ENCODE measurements at places on chromosomes 4 and X. TPM values are rescaled to one million over a fixed set of nuclear protein-coding genes. Genes with fewer than 3 reads are reported as not detected.

EBP gene
- 95.9 TPM for total RNA-seq

XAGE1A gene
- not detected for total RNA-seq

LONRF3 gene
- 1.5 TPM for total RNA-seq

CASK gene
- 123 TPM for total RNA-seq

SLITRK4 gene
- total RNA-seq, result 0.71 TPM

CAPN6 gene
- 7.8 TPM for total RNA-seq

LARP1B gene
- 15.4 TPM for total RNA-seq

GPR119 gene
- total RNA-seq, result 21.9 TPM

- no peaks in the 10 kb centered on the region for H3K27me3 ChIP-seq
- peaks cover 18% of the 10 kb centered on the region for H3K36me3 ChIP-seq
- DNase-seq, result no peak
- no peak overlapping the region for H3K4me3 ChIP-seq
- H3K27ac ChIP-seq, result no peak overlapping the region
Observed at GRCh38 chr4:52641854-52642563, 17.1 kb downstream of the USP46 start.

DNA sequence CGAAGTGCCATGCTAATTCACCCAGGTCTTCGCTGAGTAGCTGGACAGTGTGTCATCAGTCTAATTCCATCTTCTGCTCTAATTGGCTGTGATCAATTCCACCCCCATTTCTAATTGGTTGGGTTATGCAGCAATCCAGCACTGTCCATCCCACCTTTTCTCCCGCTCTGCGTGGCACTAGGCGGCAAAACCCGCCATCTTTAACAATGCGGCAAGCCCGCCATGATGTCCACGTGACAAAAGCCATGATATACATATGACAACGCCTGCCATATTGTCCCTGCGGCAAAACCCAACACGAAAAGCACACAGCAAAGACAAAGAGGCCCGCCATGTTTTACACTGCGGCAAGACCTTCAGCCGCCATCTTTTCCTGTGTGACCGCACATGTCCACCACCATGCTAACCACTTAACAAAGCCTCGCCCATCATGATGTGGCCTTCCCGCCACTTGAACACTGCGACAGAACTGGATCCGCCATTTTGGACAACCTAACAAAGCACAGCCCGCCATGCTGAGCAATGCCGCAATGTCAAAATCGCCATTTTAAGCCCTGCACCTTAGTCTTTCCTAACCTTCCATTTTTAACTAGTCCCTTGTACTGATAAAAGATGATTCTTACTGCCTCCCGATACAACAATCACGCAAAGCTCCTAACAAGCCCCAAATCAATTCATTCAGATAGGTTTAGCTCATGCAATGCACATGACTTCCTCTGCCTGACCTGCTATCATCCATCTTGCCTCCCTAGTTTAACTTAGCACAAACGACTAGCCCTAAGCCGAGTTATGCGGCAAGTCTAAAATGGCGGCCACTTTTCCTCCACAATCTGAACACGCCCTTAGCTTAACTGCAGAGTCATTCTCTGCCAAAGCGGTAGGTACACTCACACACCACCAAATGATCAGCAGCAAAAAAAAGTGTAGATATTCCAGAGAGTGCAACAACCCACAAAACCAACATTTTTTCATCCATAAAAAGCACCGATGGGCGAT lies 288.3 kb downstream of the CHIC1 start:
- no peaks in the 10 kb centered on the region for H3K4me1 ChIP-seq
- no peaks in the 10 kb centered on the region for H3K36me3 ChIP-seq
- no peak for DNase-seq
- peaks cover 5% of the 10 kb centered on the region for H3K27me3 ChIP-seq
- H3K4me3 ChIP-seq, result no peak overlapping the region

DNA sequence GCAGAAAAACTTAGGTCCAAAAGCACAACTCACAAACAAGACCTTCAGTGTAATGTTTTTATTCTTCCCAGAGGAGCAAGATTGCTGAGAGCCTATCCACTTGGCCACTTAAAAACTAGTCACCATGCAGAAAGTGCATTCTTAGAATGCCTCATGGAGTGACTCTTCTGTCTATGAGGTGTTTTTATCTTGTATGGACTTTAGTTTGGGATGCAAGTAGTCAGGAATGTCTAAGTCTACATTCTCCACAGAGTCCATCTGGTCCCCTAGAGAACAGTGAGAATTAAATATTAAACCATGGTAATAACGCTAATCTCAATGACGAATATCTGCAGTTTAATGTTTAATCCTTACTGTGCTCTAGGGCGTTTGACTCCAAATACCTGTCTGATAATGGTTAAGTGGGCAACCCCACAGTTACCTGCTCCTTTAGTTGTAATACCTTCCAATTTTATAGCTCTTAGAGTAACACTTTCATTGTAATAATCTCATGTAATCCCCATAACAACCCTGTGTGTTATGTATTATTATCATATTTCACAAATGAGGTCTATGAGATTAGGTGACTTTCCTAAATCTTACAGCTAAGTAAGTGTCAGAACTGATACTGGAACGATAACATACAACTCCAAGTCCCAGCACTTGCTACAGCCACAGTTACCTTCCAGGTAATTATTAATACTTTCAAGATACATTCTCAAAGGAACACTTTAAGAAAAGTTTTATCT lies 235.6 kb upstream of the JADE1 start:
- no peak for DNase-seq
- H3K4me1 ChIP-seq, result peaks cover 38% of the 10 kb centered on the region
- peaks cover 4% of the 10 kb centered on the region for H3K36me3 ChIP-seq
- H3K27ac ChIP-seq, result peak overlapping the region; percentile 77
- H3K4me3 ChIP-seq, result no peak overlapping the region
- no peaks in the 10 kb centered on the region for H3K27me3 ChIP-seq

GRCh38 chr4:113499696-113500095 lies 261.8 kb downstream of the CAMK2D start:
- peaks cover 7% of the 10 kb centered on the region for H3K4me1 ChIP-seq
- H3K36me3 ChIP-seq, result peaks cover 44% of the 10 kb centered on the region
- H3K27me3 ChIP-seq, result no peaks in the 10 kb centered on the region

- H3K27ac ChIP-seq, result no peak overlapping the region
- no peaks in the 10 kb centered on the region for H3K4me1 ChIP-seq
- no peaks in the 10 kb centered on the region for H3K36me3 ChIP-seq
- no peak overlapping the region for H3K4me3 ChIP-seq
- no peak for DNase-seq
- peaks cover 63% of the 10 kb centered on the region for H3K27me3 ChIP-seq
Observed at GRCh38 chr4:6548201-6548881, 26.6 kb upstream of the MAN2B2 start.

GRCh38 chr4:107562316-107562715 lies 157.7 kb downstream of the PAPSS1 start:
- DNase-seq, result no peak
- H3K36me3 ChIP-seq, result no peaks in the 10 kb centered on the region
- H3K4me3 ChIP-seq, result no peak overlapping the region
- H3K27ac ChIP-seq, result no peak overlapping the region
- no peaks in the 10 kb centered on the region for H3K27me3 ChIP-seq

- H3K27ac ChIP-seq, result peak overlapping the region; percentile 86
- no peaks in the 10 kb centered on the region for H3K4me1 ChIP-seq
- DNase-seq, result no peak
- H3K36me3 ChIP-seq, result peaks cover 3% of the 10 kb centered on the region
Observed at GRCh38 chrX:37350034-37350365, 836 bp downstream of the PRRG1 start.

DNA sequence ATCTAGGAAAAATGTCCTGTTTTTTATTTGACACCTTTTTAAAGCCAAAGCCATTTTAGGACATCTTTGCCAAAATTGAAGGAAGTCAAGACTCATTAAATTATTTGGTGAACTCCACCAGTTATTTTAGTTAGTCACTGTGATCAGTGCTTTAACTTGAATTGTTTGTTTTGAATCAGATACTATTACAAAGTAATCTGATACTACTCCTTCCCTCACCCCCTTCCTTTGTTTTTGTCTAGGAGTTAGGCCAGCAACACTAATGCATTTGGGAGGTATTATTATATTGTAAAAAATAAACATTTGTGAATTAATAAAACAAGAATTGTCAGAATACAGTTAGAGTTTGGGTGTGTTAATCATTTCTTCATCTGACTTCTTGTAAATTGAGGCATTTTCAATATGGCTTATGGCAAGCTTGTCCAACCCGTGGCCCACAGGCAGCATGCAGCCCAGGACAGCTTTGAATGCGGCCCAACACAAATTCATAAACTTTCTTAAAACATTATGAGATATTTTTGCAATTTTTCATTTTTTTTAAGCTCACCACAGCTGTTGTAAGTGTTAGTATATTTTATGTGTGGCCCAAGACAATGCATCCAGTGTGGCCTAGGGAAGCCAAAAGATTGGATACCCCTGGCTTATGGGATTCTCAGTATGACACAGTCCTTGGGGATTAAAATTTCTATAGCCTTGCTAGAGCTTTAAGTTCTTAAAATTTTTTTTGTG lies 182.2 kb downstream of the BMPR1B start:
- peaks cover 12% of the 10 kb centered on the region for H3K4me1 ChIP-seq
- H3K36me3 ChIP-seq, result peaks cover 3% of the 10 kb centered on the region
- H3K27ac ChIP-seq, result no peak overlapping the region
- peaks cover 3% of the 10 kb centered on the region for H3K27me3 ChIP-seq

GRCh38 chrX:2658585-2659292 lies 32.4 kb upstream of the CD99 start:
- peaks cover 16% of the 10 kb centered on the region for H3K4me1 ChIP-seq
- no peaks in the 10 kb centered on the region for H3K36me3 ChIP-seq
- H3K27ac ChIP-seq, result no peak overlapping the region
- DNase-seq, result no peak
- H3K27me3 ChIP-seq, result no peaks in the 10 kb centered on the region

- H3K4me1 ChIP-seq, result no peaks in the 10 kb centered on the region
- peaks cover 21% of the 10 kb centered on the region for H3K27me3 ChIP-seq
- H3K27ac ChIP-seq, result no peak overlapping the region
Observed at GRCh38 chr4:125492957-125493356, 178.2 kb downstream of the FAT4 start.

- H3K27ac ChIP-seq, result no peak overlapping the region
- H3K36me3 ChIP-seq, result no peaks in the 10 kb centered on the region
- no peak overlapping the region for H3K4me3 ChIP-seq
- no peak for DNase-seq
- H3K4me1 ChIP-seq, result peaks cover 12% of the 10 kb centered on the region
- no peaks in the 10 kb centered on the region for H3K27me3 ChIP-seq
Observed at GRCh38 chr4:13704761-13705160, 77.2 kb upstream of the BOD1L1 start.

- H3K4me1 ChIP-seq, result peaks cover 5% of the 10 kb centered on the region
- no peaks in the 10 kb centered on the region for H3K27me3 ChIP-seq
- H3K4me3 ChIP-seq, result no peak overlapping the region
- H3K36me3 ChIP-seq, result no peaks in the 10 kb centered on the region
- no peak for DNase-seq
Observed at GRCh38 chr4:167883266-167883665, 209.1 kb upstream of the ANXA10 start.

DNA sequence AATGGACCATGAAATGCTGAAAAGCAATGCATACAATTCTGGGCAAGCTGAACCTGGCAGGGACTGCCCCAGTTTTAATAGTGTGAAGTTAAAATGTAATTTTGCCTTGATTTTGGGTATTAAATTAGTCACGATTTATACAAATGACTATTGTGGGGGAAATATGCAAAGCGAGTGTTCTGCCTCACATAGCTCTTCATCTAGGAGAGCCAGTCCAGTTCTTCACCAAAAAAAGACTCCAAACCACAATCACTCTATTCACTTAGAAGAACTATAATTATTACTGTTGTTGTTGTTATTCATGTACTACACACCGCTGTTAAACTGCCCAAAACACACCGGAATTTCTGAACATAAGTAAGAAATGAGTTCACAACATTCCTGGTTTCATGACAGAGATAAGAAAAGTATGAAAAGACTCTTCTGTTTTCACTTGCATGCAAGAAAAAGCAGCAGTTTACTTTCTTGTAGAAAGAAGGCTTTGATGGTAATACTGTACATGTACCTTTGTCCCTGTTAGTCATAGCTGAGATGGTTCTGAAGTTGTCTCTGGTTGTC lies 101.9 kb downstream of the QRFPR start:
- DNase-seq, result no peak
- no peak overlapping the region for H3K4me3 ChIP-seq

Data from type B pancreatic cell (in vitro differentiated cells).